ENCODE measurements at places on chromosomes 1 and 21.

GRCh38 chr1:160219062-160219929 lies 14.1 kb downstream of the PEA15 start:
- peak; percentile 59 for DNase-seq

DNA sequence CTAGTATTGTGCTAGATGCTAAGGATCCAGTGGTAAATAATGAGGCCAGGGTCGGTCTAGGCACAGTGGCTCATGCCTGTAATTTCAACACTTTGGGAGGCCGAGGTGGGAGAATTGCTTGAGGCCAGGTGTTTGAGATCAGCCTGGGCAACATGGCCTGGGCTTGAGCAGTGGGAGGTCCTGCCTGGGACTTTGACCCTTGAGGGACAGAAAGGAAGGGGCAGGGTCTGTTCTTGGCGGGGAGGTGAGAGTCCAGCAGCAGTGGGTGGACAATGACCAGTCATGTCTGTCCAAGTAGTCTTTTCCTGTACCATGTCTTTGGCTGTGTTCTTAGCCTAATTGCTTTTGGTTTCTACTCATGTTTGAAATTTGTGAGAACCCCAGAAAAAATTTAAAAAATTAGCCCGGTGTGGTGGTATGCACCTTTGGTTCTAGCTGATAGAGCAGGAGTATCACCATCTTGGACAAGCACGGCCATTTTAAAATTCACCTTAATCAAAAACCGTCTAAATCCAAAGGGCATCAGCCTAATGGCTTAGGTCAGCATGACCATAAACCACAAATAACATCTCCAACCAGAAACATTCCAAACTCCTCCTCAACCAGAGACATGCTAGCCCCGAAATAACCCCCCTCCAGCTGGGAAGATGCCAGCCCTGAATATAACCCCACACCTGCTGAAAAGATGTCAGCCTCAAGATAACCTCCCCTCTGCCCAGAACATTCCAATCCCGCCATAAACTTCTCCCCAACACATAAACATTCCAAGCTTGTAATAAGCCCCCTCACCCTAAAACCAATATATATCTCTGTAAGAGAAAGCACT lies 6.8 kb upstream of the AK2 start:
- DNase-seq, result no peak

GRCh38 chr21:16633831-16634459 lies 878.9 kb upstream of the CXADR start:
- no peak for DNase-seq

GRCh38 chr1:10693497-10694273 lies 102.8 kb downstream of the CASZ1 start:
- peak; percentile 54 for DNase-seq

GRCh38 chr1:114008480-114008941 lies 29.2 kb downstream of the OLFML3 start:
- DNase-seq, result no peak

GRCh38 chr21:25750085-25750484 lies 15.3 kb downstream of the GABPA start:
- DNase-seq, result no peak

DNA sequence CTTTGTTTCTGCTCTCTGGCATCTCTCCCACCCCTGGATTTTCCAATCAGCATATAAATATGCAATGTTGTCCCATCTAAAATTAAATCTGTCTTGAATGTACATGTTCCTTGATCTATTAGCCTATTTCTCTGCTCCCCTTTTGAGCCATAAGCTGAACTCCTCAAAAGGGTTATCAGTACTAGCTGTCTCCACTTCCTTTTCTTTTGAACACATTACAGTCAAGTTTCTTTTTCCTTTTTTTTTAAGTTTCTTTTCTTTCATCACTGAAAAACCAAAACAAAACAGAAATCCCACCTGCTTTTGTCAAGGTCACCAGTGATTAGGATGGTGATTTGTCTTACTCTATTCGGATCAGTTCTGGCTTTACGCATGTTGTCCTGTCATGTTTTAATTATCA lies 29.3 kb downstream of the XCL2 start:
- peak; percentile 17 for DNase-seq

GRCh38 chr1:38672692-38673091 lies 186.9 kb downstream of the RRAGC start:
- no peak for DNase-seq

DNA sequence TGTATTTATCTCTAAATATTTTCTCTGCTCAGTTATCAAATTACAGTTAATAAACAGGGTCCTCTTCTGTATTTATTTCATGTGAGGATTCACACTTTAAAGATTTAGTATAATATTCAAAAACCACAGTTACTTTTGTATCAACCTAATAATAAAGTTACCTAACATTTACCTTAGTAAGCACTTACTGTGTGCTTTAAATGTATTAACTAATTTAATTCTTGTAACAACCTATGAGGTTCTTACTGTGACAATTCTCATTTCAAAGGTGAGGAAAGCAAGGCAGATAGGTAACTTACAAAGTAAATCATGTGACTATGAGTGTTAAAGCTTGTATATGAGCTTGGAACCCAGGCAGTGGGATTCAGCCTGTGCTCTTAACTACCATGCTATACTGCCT lies 30.2 kb downstream of the DNAH14 start:
- DNase-seq, result no peak

All from suppressor macrophage treated with lipopolysaccharide for 4 hours (primary cell).